Nephron progenitor cell (in vitro differentiated cells): ENCODE measurements at places on chromosomes 4 and X.

DNA sequence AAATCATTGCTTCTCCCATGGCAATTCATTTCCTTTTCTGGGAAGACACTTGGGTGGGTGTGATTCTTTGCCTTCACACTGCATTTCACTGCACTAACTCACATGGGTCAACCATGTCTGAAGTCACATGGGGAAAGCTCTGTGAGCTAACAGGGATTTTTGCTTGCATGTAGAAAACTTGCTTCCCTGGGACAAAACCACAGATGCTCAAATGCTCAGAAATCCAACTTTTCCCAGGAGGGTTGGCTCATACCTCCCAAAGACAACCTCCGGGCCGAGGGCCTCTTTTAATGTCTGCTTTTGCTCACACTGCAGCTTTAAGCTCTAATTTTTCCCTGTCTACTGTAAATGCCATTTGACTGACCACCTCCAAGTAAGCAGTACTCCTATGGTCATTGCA lies 1695.2 kb downstream of the STIM2 start:
- no peak for DNase-seq

GRCh38 chr4:139808808-139809756 lies 143.5 kb downstream of the MGST2 start:
- DNase-seq = peak; percentile 41

- no peak for DNase-seq
These were observed 328.5 kb downstream of the PPP3CA start for GRCh38 chr4:101018836-101019235.

DNA sequence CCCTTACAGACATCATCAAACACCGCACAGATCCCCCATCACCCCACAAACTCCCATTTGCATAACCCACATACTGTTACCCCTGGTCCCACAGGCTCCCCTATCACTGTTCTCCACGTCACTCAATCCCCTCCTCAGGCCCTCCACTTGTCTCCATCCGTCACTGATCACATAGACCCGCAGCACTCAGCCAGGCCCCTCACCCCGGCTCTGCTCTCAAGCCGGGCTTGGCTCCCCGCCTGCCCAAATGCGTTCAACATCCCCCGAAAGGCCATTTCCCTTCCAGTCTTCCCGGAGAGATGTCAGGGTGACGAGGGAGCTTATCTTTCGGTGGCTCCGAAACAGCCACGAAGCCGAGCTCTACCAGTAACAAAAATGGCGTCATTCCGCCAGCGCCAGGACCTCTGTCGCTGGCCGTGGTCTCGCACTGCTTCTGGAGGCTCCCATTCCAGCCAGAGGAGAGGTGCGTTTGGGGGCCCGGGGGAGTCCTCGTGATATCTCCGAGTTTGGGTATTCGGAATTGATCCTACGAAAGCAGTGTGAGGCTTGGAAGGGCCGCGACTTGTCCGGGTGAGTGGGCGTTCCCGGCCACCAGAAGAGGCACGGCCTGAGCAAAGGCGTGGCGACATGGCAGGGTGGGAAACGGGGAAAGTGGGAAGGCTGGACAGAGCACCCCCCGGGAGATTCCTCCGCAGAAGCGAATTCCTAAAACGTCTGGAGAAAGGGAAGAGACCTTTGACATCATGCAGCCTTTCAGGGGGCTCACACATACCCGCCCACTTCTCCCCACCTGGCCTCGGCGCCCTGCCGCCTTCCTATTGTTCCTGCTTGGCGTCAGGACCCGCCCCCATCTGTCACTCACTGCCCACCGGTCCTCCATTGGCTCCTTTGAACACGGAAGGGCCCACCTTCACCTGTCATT lies at the start of gene ZNF630:
ZNF630 (minus strand) TSS at position 577 of the 922 bp plus-strand sequence. CDS start 4,754 bp downstream, outside the sequence.
- peak; percentile 49 for DNase-seq
